ENCODE measurements at places on chromosomes 3 and 15.

- DNase-seq = no peak
Observed at GRCh38 chr3:196280689-196281440, 6.7 kb downstream of the PCYT1A start.

- DNase-seq = no peak
Observed at GRCh38 chr3:150583028-150583427, 20.1 kb upstream of the SELENOT start.

GRCh38 chr3:171369156-171369555 is 91.0 kb downstream of the TNIK start:
- no peak for DNase-seq

DNA sequence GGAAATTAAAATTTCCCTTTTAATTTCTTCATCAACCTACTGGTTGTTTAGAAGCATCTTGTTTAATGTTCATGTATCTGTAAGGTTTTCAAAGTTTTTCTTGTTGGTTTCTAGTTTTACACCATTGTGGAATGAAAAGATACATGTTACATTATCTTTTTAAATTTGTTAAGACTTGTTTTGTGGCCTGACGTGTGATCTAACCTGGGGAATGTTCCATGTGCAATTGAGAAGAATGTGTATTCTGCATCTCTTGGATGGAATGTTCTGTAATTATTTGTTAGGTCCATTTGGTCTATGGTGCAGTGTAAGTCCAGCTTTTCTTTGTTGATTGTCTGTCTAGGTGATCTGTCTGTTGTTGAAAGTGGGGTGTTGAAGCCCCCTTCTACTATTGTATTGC is 45.7 kb downstream of the THSD4 start:
- no peak for DNase-seq

GRCh38 chr3:20015525-20015924 is 3.5 kb upstream of the PP2D1 start:
- no peak for DNase-seq

GRCh38 chr3:33949074-33949473 is 150.6 kb downstream of the PDCD6IP start:
- DNase-seq = no peak

- DNase-seq = no peak
Observed at GRCh38 chr15:100216182-100216581, 125.6 kb downstream of the ADAMTS17 start.

DNA sequence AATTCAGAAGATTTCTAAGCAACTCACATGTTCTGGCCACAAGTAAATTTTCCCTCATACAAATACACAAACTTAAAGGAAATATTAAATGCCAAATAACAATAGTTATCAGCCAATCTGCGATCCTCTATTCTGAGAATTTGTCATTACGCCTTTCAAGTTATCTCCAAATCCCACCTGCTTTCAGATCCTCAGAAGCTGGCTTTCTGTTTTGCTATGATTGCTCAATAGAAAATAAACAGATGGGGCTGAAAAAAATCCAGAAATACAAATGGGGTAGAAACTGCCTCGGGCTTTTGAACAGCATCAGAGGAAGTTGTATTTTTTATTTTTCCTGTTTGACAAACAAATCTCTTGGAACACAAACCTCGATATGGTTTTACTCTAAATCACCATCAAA is 74.0 kb upstream of the CNTN4 start:
- no peak for DNase-seq

DNA sequence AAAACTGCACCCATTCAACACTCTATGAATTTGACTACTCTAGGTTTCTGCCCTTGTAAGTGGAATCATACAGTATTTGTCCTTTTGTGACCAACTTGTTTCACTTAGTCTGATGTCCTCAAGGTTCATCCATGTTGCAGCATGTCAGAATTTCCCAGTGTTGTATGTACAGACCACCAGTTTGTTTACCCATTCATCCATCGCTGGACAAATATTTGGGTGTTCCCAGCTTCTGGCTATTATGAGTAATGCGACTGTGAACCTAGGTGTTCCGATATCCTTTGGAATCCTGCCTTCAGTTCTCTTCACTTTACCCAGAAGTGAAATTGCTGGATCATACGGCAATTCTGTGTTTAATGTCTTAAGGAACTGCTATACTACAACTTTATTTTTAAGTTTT is 12.6 kb downstream of the RPL32 start:
- DNase-seq = no peak

DNA sequence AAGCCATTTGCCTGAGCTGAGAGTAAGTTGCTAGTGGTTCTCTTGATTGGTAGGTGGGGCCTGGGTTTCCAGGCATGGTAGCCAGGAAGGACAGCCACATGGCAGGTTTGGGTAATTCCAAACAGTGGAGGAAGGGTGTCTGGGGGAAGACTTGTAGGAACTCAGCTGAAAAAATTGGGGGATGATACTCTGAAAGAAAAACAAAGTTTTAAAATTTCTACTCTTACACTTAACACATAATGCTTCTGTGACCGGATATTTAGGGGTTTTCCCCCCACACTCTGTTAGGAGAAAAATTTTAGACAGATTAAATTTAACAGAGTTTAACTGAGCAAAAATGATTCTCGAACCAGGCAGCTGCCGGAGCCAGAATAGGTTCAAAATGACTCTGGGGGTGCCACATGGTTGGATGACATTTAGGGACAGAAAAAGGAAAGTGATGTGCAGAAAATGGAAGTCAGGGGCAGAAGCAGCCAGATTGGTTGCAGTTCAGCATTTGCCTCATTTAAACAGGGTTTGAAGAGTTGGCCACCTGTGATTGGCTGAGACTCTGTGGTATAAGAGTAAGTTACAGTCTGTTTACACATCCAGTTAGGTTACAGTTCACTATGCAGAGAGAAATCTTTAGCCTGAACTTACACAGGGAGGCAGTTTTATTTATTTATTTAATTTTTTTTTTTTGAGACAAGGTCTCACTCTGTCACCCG is 8.1 kb downstream of the B2M start:
- peak; percentile 21 for DNase-seq

GRCh38 chr3:181497358-181497757 is 214.4 kb upstream of the SOX2 start:
- DNase-seq = no peak

- no peak for DNase-seq
Observed at GRCh38 chr3:147393943-147394883, 12.1 kb downstream of the ZIC4 start.
